Stimulated activated CD8-positive, alpha-beta memory T cell treated with anti-CD3 and anti-CD28 coated beads, Interleukin-4, amount 100 ng/mL, for 1 hour (primary cell): ENCODE measurements at places on chromosomes 7 and 10.

DNA sequence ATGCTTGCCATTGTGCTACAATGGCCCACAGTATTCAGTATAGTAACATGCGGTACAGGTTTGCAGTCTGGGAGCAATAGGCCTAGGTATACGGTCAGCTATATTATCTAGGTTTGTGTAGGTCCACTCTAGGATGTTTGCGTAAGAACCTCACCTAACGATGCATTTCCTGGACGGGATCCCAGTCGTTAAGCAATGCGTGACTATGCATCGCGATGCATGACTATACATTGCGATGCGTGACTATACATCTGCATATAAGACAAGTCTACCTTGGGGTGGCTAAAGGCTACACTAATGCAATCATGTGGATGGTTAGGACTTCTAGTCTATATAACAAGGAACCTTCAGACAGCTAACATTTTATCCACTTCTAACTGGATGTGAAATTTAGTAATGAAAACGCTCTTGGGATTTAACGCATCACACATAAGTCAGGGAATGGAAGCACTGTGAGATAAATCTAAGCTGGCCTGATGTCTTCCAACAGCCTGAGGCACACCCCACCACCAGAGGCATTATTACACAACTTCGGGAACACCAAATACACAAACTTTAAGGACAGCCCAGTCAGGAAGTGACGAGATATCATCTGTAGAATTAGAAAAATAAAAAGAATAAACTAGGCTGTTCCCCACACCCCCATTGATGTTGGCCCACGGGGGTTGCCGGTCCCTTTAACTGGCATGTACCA lies 9.2 kb downstream of the GNA12 start:
- DNase-seq = no peak

DNA sequence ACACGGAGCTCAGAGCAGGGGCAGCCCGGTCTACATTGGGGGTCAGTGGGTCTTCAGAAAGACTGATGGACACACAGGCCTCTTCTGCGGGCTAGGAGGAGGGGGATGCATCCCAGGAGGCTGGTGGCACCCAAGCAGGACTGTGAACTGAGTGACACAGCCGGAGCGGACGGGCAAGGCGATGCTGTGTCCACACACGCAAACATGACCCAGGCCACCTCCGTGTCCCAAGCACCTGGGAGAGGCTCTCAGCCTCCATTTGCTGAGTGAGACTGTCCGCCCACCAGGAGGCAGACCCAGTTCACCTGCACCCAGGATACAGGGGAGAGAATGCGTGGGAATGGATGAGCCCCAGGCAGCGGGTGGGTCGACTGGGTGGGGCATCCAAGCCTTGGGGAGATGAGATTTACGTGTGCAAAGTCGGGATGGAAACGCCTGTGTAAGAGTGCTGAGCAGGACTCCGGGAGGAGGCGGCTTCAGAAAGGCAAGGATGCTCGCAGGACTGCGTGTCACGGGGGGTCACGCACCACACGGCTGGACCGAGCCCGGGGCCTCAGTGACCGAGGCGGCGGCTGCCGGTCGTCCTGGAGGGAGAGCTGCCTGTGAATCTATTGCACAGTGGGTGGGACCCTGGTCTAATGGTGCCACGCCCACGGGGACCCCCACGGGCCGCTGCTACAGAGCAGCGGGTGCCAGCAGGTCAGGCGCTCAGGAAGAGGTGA lies 262.8 kb downstream of the ADARB2 start:
- DNase-seq = no peak

DNA sequence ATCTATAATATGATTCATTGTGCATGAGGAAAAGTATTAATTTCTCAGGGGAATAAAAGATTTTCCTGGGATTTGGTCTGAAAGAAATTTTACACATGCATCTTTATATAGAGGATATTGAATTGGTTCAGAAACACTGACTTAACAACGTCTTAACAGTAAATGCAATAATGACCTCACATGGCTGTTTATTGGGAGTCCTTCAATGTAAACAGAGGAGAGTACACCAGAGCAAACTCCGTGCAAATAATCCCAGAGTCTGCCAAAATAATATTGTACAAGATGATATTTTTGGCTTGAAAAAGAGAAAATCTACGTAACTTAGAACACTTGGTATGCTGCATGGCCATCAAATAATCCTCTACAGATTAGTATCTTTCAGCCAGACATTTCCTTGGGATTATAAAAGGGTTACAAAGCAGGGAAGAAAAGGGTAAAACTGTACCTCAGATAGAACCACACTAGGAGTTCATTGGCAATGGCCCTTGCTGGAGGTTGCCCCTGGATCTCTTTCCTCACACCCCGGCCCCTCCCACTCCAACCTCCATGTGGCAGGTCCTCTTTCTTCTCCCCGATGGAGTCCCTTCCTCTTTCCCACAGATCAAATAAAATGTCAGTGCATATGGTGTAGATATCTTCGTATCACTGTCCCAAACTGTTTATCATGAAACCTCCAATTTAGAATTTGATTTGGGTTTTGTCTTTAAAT lies 196.4 kb downstream of the EVX1 start:
- DNase-seq = no peak

- no peak for DNase-seq
Measured at GRCh38 chr7:158573310-158573709, 14.3 kb downstream of the PTPRN2 start.

DNA sequence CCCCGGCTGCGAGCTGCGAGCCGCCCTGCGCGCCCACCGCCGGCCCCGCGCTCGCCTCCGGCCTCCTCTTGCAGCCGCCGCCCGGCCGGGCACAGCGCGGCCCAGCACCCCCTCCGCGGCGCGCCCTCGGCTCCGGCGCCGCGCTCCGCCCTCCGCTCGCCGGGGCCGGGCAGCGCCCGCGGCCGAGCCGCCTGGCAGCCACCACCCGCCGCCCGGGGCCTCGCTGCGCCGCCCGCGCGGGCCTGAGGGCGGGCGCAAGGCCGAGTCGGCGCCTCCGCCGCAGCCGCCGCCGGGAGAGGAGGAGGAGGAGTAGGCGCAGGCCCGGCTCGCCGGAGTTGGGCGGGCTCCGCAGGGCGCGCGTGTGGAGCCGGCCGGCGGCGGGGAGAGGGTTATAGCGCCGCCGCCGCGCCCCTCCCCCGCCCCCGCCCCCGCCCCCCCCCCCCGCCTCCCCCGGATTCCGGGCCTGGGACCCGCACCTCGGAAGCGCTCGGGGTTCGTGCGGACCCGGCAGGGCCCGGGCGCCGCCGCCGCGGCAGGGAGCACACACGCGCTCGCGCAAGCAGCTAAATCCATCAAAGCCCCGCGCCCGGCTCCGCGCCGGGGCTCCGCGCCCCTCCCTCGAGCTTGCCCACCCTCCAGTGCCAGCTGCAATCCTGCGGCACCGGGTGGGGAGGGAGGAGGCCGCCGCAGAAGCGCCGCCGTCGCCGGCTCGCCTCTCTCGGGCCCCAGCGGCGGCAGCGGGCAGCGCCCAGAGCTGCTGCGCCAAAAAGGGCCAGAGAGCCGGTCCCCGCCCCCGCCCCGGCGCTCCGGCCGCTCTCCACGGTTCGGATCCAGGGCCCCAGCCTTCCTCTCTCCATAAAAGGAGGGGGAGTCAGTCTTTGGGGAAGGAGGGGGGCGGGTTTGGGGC lies at the start of gene PDGFA:
PDGFA (minus strand) TSS at position 363 of the 907 bp plus-strand sequence. CDS start 845 bp downstream, outside the sequence.
- no peak for DNase-seq

- DNase-seq = no peak
Measured at GRCh38 chr7:4784799-4785198, 9.4 kb downstream of the AP5Z1 start.

GRCh38 chr7:35752742-35753141 lies 48.1 kb upstream of the SEPTIN7 start:
- no peak for DNase-seq

- DNase-seq = no peak
Measured at GRCh38 chr10:72329290-72330068, 25.2 kb downstream of the DNAJB12 start.

DNA sequence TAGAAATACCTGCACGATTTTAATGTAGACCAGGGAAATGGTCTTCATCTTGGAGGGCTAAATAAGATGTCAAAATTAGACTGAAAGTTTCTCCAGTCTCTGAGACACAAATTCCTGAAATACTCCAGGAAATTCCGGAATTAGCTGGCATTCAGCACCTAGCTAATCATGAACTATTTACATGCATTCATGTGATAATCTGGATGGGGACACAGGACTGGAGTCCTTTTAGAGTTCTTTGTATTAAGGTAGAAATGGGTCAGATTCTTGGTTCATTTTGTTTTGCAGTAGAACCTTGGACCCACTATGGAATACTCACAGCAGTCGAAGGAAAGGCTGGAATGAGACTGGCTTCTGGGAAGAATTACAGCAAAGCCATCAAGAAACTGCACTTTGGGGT lies 65.3 kb upstream of the MDFIC start:
- no peak for DNase-seq

DNA sequence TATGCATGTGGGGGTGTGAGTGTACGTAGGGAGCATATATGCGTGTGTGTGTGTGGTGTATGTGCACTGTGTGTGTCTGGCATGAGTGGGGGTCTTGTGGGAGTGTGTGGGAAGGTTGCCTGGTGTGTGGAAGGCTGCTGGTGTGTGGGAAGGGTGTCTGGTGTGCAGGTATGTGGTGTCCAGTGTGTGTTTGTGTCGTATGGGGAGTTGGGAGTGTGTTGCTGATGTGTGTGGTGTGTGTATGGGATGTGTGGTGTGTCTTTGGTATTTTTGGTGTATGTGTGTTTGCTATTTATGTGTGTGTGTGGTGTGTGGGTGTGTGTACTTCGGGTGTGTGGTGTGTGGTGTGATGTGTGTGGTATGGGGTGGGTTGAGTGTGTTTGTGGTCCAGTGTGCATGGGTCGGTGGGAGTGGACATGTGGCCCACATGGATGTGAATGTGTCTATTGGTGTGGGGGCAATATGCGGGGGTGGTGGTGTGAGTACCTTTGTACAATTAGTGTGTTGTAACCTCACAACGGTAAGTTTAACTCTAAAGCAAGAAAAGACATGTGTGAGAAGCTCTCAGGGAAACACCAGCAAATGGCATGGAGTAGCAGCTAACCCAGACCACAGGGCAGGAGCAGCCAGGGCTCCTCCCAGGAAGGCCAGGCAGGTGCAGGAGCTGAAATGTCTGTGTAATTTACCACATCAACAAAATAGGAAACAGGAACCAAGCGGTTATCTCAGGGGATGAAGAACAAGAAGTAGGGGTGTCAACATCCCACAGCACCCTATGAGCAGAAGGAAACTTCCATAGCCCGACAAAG lies 11.9 kb downstream of the ANTXRL start:
- no peak for DNase-seq

DNA sequence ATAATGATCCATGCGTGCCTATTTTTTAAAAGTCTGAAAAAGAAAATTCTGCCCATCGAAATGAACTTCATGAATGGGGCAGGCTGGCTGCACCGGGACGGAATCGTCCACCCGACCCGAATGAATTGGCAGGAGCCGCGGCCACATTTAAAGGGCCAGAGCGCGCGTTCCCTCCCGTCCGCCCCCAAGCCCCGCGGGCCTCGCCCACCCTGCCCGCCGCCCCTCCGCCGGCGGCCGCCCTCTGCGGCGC lies 319 bp upstream of the GATA3 start:
- no peak for DNase-seq

GRCh38 chr7:37448011-37448635 lies 541 bp downstream of the ELMO1 start:
- no peak for DNase-seq

- DNase-seq = no peak
Measured at GRCh38 chr10:59537501-59537900, 172.1 kb downstream of the SLC16A9 start.

- DNase-seq = no peak
Measured at GRCh38 chr7:142941541-142941940, 2.3 kb downstream of the LLCFC1 start.

GRCh38 chr10:77230194-77230593 lies 407.4 kb downstream of the KCNMA1 start:
- no peak for DNase-seq

GRCh38 chr7:70942791-70943190 lies 189.2 kb upstream of the GALNT17 start:
- DNase-seq = no peak

DNA sequence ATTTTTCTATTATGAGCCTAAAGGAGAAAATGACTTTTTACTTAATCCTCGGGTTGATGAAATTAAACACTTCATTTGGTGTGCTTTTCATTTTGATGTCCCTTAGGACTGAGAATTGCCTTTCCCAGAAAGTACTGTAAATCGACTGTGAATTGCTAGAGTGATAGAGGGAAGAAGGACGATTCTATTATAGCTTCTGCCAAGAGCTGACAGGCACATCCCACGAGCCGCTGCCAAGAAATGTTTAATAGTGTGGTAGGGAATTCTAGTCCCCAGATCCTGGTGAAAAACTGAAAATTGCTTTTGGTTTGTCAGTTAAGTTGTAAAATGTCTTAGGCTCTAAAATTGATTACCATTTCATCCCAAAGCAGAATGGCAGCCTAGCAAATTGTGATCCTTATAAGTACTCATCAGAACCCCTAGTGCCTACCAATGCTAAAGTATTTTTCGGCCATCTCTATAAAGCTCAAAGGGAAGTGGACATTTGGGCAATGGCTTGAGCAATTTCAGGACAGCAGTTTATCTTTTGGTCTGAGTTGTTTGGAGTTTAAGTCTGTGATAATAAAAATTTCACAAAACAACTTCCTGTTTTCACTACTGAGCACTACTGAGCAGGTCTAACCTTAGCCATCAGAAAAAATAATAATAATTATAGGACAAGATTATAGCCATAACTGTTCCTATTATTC lies 44.6 kb upstream of the HYCC1 start:
- no peak for DNase-seq

DNA sequence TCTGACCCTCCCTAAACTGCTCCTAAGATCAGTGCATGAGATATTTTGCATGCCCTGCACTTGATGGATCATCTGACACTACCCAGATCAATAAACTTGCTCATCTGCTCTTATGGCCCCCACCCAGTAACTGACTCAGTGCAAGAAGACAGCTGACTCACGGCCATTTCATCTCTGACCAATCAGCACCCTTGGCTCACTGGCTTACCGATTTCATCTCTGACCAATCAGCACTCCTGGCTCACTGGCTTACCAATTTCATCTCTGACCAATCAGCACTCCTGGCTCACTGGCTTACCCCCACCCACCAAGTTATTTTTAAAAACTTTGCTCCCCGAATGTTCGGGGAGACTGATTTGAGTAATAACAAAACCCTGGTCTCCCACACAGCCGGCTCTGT lies 37.2 kb upstream of the OPTN start:
- no peak for DNase-seq

GRCh38 chr10:59006511-59007306 lies 169.7 kb upstream of the PHYHIPL start:
- DNase-seq = no peak

DNA sequence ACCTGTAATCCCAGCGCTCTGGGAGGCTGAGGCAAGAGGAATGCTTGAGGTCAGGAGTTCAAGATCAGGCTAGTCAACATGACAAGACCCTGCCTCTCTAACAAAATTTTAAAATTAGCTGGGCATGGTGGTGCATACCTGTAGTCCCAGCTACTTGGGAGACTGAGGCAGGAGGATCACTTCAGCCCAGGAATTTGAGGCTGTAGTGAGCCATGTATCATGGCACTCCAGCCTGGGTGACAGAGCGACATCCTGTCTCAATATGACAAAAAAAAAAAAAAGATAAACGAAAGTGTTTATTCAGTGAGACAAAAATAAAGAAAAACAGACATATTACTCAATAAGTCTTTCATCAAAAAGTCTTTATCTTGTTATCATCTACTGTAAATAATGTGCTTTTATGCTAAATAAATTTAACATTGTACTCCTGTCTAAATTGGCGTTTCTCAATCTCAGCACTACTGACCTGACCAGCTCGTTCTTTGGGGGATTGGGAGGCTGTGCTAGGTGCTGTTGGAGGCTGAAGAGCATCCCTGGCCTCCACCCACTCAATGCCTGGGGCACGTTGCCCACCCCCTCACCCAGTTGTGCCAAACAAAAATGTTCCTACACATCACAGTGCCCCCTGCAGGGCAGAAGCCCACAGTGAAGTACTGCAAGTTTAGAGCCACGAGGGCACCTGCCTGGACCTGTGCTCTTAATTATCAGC lies 57.7 kb downstream of the NCAPG2 start:
- DNase-seq = no peak
